NCI-H446 (cell line): ENCODE measurements at places on chromosomes 12 and 14.

GRCh38 chr12:101596172-101596571, 1.4 kb downstream of the MYBPC1 start:
- DNase-seq, result no peak

DNA sequence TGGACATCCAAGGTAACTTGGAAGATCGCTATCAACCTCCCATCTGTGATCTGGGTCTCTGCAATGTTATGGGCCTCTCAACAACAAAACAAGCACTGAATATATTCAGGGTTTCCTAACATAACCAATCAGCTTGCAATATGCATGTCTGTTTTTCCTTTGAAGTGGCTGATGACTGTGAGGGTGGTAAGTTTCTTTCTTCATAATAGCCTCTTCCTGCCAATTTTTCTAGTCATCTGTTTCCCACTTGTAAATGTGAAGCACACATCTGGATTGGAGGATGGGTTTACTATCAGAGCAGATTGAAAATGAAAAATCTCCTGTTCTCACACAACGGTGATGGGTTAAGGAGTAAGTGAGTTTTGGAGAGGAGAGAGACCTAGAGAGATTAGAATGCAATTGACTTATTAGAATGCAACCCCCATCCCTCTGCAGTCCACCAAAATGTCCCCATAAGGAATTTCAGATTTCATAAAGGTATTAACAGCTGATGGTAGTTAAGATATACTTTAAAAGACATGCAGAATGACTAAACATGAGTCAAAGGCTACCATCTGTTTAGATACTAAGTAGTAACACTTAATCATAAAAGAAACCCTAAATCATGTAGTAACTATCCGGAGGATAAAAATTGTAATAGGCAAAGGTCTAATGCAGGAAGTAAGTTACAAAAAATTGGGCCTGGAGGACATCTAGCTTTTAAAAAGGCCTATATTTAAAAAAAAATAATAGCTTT, 58.4 kb upstream of the SAV1 start:
- DNase-seq, result no peak

GRCh38 chr12:103696101-103696500, 109.0 kb downstream of the STAB2 start:
- DNase-seq, result no peak

DNA sequence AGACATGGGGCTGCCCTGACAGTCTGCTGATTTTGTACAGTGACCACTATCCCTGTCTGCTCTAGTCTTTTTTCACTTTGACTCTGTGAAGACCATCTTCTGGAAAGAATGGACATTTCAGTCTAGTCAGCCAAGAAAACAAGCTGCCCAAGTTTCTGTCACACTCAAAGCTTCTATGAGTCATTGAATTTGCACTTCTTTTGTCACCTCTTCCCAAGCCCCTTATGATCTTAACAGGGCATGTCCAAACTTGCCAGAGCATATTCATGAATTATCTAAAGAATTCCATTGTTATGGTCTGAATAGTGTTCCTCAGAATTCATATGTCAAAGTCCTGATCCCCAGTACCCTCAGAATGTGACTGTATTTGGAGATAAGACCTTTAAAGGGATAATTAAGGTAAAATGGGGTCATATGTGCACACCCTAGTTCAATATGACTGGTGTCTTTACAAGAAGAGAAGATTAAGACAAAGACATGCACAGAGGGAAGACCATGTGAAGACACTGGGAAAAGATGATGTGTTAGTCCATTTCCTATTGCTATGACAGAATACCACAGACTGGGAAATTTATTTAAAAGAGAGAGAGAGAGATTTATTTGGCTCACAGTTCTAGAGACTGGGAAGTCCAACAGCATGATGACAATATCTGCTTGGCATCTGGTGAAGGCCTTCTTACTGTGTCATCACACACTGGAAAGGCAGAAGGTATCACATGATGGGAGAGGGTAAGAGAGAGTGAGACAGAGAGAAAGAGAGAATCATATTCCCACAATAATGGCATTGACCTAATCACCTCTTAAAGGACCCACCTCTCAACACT, 242.6 kb downstream of the BTG1 start:
- DNase-seq, result no peak

DNA sequence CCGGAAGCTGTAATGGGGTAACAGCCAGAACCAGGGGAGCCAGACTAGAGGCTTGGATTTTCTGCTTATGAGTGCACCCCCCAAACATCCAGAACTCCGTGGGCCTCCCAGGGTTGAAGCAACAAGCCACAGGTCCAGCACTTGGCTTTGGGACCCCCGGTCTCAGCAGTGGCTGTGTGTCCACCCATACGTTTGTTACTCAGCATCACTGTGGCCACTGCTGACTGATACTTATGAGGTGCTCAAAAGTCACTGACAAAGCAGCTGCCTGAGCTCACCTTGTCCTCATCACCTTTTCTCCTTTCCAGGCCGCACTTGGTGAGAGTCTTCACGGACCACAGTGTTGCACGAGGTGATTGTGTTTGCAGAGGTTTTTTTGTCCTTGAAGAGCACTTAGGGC, 145.6 kb upstream of the RFLNA start:
- DNase-seq, result no peak

DNA sequence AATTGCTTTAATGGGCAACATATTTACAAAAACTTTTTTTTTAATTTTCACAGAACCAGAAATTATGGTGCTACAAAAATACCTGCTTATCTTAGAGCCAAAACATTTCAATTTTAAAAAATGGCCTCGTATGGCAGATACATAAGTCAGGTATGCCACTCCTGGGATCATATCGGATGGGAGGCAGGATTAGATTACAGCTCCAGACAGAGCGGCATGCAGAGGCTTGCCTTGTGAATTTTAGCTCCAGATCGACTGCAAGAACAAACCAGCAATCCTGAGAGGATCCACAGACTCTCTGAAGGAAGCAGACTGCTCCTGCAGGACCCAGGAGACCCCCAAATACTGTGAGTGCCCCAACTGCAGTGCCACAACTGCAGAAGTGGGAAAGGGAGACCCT, 169.3 kb upstream of the AMIGO2 start:
- no peak for DNase-seq

DNA sequence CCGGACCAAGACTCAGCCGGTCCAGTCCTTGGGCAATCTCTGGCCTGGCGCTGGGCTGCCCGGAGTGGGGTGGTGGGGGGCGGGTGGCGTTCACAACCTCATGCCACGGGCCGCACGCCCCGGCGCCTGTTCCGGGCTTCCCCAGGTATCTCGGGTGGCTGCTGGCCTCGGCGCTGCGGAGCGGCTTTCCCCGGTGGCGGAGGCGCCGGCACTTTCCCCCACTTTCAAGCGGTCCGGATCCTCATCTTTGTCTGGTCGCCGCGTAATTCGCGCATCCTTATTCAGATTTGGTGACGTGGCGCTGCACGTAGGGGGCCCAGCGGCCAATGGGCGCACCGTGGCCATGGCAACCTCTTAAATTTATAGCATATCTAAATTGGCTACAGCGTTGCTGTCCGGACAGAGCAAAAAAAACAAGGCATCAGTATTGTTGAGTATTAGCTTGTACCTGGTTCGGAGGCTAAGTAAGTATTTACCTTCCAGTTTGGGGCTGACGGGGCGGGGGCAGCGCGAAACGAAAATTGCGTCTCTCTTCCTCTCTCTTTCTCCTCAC, at the start of gene LHX5:
TSS of gene LHX5 (minus strand) at position 253 of the 553 bp plus-strand sequence. CDS start 373 bp downstream, outside the sequence.
- no peak for DNase-seq

DNA sequence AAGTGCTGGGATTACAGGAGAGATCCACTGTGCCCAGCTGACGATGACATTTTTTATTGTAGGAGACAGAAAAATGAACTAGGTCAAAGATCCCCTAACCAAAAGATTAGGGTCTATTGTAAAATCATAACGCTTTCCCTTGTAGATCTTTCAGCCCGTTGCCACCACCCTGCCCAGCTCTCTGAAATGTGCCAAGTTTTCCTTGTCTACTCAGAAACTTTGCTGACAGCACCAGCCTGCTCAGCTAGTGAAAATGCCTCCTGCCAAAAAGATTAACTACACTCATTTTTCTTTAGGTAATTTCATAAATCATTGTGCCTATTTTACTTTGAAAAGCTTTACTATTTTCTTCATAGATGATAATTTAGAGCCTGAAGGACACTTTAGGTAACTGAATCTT, 28.2 kb upstream of the RASSF3 start:
- no peak for DNase-seq

GRCh38 chr12:83265808-83266207, 579.1 kb downstream of the TMTC2 start:
- DNase-seq, result no peak

- no peak for DNase-seq
Observed at GRCh38 chr12:51496895-51497294, 72.3 kb downstream of the SLC4A8 start.

DNA sequence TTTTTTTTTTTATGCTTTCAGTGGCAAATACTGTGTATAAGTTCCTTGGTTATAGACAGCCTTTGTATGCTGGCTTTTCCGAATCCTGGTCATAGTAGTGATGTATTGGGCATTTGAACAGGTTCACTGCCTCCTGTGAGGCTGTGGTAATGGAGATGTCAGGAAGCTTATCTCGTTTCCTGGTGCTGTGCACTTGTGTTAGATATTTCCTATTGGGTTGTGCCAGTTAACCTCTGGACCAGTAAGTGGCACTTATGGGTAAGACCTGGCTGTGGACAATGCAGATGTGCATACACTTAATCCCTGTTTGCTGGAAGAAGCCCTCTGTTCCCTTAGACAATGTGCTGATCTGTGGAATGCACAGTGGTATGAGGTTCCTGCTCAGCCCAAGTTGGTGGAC, 135.4 kb upstream of the KITLG start:
- DNase-seq, result no peak

DNA sequence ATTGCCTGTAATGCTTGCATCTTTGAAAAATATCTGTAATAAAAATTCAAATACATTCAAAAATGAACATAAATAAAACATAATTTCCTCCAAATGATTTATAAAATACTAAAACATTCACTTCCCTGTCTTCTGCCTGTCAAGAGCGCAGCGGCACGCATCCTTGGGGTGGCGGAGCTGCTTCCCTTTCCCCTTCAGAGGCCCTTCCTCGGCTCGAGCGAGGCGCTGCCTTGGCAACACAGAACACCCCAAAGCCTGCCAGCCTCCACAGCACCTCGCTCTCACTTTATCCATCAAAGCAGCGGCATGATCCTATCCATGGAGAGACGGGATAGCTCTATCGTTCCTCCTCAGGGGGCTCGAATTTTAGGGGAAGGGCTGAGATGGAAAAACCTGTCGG, 146.2 kb downstream of the GXYLT1 start:
- DNase-seq, result no peak

- no peak for DNase-seq
Observed at GRCh38 chr12:79454338-79454843, 236.4 kb downstream of the PAWR start.

DNA sequence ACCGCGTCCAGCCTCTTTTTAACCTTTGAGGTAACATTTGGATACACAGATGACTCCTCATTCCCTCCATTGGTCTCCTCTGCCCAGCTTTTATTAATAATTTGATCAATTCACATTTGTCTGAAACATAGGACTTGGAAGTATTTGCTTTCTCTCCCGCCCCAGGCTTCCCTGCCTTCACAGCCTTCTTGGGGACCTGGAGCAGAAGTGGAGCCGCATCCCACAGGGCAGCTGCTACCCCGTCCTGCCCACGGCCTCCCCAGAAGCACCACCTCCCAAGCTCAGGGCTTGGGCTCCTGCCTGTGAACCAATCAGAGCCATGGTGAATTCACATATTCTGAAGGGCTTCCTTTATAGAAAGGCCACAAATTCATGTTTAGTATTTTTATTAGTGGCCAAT, 97.6 kb downstream of the PIWIL1 start:
- no peak for DNase-seq

DNA sequence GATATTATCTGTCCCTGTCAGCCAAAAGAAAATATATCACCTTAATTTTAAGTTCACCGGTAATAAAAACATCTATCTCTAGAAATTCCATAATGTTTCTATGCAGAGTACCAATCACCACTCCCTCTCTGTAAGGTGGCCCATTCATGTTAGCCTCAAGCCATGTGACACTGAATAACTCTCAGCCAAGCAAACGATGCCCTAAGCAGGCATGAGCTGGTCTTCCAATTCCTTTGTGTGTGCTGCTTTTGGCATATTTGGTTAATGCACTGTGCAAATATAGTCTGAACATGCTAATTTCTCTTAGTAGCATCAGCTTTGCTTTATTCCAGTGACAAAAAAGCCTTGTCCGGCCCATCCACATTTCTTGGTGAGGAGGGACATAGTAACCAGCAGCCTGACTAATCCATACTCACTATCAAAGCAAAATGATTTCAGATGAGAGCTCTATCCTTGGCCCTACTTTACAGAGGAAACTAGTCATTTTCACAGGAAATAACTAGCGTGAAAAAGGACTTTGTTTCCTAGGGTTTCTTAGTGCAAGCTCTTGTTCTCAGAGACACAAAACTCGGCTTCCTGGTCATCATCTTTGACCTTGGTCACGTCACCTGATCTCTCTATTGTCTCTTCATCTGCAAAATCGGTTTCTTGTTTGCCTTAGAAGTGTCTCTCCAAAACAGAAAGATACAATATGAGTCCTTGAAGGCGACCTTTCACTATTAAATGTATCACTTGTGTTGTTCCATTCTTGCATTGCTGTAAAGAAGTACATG, 59.2 kb upstream of the RTRAF start:
- DNase-seq, result no peak

GRCh38 chr14:87158283-87158682, 834.7 kb downstream of the GALC start:
- no peak for DNase-seq

DNA sequence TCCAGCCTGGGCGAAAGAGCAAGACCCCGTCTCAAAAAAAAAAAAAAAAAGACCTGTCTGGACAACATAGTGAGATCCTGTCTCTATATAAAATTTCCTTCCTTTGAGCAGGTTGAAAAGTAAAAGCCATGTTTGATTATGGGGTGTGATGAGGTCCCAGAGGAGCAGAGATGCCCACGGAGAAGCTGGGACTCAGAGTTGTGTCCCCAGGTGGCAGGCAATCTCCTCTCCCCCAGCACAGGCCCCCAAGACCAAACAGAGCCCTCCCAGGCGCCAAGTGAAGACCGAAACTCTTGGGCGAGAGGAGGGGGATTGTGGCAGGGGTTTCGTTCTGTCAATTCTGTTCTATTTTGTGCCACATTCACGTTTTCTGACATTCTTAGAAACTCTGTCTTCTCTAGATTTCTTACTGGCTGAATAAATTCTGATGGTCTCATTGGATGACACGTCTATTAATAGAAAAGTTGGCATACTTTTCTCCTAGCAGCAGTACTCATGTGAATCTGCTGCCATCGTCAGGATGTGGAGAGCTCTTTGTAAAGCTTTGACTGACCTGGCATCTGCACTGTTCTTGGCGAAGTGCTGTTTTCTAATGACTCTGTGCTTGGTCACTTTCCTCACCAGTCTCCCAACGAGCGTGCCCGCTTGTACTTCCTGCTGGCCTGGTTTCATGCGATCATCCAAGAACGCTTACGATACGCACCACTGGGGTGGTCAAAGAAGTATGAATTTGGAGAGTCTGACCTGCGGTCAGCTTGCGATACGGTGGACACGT, 43.4 kb downstream of the HSP90AA1 start:
- DNase-seq, result no peak

GRCh38 chr12:47791351-47791746, 18.3 kb downstream of the SLC48A1 start:
- DNase-seq, result no peak

- no peak for DNase-seq
Observed at GRCh38 chr14:95098984-95099599, 58.2 kb downstream of the DICER1 start.

- DNase-seq, result no peak
Observed at GRCh38 chr12:60977966-60978365, 1282.2 kb upstream of the USP15 start.

GRCh38 chr12:94380507-94380906, 79.2 kb downstream of the CEP83 start:
- no peak for DNase-seq
